ENCODE measurements at places on chromosomes 2 and 18.
A peak's percentile ranks its signal among the peaks of the same experiment; 100 is the strongest.

- DNase-seq, result no peak
Measured at GRCh38 chr18:13260935-13261640, 42.5 kb downstream of the LDLRAD4 start.

GRCh38 chr2:232563580-232563979 lies 13.1 kb downstream of the EIF4E2 start:
- no peak for DNase-seq

DNA sequence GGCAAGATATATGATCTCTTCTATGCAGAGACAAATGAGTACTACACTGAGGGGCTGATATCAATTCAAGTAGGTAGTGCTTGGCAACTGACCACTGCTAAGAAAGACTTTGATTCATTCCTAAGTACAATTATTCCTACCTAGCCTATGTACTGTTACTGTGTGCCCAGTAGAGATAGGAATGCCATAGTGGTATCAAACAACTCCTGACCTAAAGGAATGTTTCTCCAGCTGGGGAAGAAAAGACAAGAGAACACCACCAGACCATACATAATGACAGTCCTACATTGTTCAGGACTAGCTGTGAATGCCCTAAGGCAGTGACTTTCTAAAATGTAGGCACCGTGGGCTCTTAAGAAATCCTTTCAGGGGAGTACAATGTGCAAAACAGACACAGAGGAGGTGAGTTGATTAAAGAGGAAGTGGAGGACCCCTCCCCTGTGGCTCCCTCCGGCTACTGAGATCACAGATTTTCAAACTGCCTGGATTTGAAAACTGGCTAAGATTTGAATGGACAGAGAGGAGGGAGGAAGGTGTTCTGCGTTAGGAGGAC lies 89.1 kb downstream of the ANTXR1 start:
- DNase-seq, result no peak

DNA sequence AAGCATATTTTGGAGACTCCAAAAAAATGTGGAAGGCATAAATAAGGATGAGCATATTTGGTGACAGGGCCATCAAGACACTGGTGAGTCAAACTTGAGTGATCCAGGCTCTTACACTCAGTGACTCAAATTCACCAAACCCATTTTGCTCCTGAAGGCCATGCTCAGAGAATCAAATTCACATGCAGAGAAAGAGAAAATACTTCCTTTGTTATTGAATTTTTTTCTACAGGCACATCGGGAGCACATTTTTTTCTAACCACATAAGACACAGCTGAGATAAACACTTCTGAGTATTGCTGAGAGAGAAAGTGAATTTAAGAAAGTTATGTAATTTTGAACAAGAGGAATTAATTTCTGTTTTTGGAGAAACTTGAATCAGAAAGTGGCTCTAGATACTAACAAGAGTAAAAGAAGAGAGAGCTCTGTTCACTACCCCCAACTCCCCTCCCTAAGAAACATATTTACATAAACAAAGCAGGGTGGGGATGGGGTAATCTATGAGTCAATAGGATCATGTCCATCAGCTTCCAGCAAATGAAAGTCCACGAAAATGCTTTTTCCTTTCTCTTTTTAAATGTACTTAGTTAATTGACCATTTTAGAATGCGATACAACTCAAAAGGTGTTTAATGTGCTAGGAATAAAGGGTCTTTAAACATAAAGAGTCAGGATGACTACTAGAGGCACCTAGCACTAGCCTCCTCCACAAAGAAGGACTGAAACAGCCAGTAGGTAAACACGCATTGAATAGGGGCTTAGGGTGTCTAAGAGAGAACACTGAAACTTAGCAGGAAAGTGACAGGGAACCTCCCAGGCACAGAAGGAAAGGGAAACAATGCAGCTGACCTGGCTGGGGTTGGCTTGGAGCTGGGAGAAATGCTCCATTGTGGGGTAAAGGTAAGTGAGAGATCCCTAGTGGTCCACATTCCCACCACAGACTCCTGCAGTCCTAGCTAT lies 152.3 kb downstream of the KCNE4 start:
- no peak for DNase-seq

DNA sequence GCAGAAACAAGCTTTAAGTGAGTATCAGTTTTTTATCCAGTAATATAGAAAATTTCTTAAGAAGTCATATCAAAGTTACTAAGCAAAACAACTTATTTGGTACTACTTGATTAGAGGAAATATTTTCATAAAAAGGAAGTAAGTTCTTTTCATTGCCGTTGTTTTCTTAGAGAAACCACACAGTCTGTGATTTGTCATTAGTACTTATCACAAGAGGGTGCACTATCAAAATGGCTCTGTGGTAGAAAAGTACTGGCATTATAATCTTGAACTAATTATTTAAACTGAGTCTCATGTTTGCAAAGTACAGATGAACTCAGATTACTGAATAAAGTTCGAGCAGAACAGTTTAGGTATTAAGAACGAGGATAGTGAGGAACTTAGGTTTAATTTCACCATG lies 93.4 kb downstream of the IKZF2 start:
- DNase-seq, result no peak

DNA sequence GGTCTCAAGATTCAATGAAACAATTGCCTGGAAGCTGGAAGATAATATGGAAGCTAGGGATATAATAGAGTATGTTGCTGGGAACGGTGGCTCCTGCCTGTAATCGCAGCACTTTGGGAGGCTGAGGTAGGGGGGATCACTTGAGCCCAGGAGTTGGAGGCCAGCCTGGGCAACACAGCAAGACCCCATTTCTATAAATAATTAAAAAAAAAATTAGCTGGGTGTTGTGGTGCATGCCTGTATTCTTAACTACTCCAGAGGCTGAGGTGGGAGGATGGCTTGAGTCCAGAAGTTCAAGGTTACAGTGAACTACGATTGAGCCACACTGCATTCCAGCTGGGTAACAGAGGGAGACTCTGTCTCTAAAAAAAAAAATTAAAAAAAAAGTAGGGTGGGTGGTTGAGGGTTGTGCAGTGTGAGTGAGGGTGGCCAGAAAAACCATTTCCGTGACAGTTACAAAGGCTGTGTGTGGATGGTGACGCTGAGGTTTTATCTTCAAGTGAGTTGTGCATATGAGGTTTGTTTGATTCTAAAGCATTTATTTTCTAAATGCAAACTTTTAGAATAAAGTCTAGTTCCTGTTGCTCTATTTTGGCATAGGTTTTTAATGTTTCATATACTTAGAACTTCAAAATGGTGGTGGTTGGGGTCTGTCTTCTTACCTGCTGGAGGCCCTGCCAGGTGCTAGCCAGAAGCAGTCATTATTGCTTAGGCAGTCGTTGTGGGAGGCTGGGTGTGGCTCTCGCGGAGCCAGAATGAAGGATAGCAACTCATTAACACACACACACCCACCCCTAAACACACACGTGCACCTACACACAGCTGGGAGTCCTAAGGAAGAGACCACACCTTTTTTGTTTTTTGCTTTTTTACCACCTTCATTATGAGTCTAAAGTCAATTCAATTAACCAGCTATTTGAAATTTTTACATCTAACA lies 4.7 kb upstream of the IL1R2 start:
- DNase-seq, result no peak

DNA sequence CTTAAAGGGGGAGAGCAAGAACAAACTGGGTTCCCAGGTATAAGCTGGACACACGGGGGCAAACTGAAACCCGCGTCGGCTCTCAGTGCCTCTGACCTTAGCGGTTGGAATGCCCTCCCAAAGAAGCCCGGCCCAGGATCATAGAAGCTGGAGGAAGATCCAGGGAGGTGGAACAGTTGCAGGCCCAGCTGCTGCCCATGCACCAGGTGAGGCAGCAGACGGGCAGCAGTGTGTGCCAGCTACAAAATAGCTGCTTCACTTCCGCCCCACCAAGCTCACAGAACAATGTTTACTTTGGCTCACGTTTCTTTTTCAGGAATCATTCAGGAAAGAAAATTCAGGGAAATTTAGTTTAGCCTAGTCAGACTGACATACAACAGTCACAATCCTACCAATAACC lies 3.9 kb upstream of the ERMN start:
- peak; percentile 65 for DNase-seq

DNA sequence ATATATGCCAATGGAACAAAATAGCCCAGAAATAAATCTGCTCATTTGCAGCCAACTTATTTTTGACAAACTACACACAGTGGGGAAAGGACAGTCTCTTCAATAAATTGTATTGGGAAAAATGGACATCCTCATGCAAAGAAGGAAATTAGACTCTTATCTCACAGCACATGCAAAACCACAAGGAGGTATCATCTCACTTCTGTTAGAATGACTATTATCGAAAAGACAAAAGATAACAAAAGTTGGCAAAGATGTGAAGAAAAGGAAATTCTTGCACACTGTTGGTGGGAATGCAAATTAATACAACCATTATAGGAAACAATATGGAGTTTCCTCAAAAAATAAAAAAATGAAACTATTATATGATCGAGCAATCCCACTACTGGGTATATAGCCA lies 16.3 kb upstream of the WDR75 start:
- DNase-seq, result no peak

- DNase-seq, result no peak
Measured at GRCh38 chr2:12718711-12719399, 2.1 kb downstream of the TRIB2 start.

GRCh38 chr2:35408320-35408719 lies 947.3 kb upstream of the CRIM1 start:
- DNase-seq, result no peak

DNA sequence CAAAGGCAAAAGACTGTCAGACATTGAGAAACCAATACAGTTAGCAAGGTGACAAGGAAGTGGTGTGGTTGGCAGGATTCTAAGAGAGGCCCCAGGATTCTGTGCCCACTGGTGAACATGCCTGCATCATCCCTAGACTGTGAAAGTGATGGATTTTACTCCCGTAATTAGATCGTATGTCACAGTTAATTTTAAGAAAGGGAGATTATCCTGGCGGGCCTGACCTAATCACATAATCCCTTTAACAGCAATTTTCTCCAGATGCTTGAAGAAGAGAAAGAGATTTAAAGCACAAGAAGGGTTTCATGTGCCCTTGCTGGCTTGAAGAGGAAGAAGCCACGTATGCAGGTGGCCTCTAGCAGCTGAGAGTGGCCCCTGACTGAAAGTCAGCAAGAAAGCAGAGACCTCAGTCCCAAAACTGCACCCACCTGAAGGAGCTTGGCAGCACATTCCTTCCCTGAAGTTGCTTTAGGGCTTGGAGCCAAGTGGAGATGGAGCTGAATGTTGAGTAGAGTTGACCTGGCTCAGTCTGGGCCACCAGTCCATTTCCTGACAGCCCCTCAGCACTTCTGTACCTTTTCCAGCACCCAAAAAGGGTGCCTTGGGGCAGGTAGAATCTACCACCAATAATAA lies 49.1 kb downstream of the GTF3C3 start:
- no peak for DNase-seq

DNA sequence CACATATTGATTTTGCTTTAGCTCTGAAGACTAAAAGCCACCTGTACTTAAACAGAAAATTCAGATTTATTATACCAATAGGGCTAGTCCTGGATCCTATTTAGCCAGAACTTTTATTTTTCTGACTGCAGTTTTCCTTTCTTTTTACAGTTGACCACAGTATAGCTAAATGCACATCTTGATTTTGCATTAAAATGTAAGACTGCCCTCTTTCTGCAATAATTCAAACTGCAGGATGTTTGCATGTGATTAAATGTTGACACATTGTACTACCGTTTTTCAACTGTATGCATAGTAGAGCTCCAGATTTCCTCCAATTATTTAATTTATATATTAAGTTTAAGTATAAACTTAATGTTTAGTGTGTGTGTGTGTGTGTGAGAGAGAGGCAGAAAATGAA lies 1262.9 kb downstream of the SUCLG1 start:
- DNase-seq, result no peak

Data from NCI-H146 (cell line).